ENCODE measurements at places on chromosomes 5 and 9. TPM values are rescaled to one million over a fixed set of nuclear protein-coding genes. Genes with fewer than 3 reads are reported as not detected.

- peak; percentile 96 for DNase-seq
These were observed at the start of gene CXXC5 for GRCh38 chr5:139648205-139649081. TSS of gene CXXC5 (plus strand) at chr5:139648349. CDS start at chr5:139680524, 32,175 bp downstream.

DNA sequence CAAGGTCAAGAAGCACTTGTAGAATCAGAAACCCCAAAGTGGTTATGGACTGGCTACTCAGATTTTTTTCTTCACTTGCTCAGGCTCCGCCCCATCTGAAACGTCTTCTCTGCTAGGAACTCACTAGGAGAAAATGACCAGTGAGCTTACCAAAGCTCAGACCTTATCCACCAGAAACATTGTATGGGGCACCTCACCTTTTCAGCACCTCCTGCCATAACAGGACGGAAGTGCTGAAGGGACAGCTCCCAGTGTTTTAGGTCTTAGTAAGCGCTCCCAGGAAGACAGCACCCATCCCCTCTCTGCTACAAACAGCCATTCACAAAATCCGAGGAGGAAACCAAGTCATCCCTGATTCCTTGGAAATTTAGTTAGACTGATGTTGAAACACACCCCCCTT, 1.2 kb upstream of the GABRA1 start:
- no peak for DNase-seq

GRCh38 chr9:135887585-135888050, 19.7 kb downstream of the CAMSAP1 start:
- peak; percentile 26 for DNase-seq

GRCh38 chr5:73896097-73896496, 270.1 kb downstream of the ARHGEF28 start:
- no peak for DNase-seq

- no peak for DNase-seq
These were observed 153.2 kb upstream of the FBXL7 start for GRCh38 chr5:15346738-15347137.

GRCh38 chr9:108905494-108905893, 28.4 kb downstream of the ELP1 start:
- DNase-seq = no peak

DNA sequence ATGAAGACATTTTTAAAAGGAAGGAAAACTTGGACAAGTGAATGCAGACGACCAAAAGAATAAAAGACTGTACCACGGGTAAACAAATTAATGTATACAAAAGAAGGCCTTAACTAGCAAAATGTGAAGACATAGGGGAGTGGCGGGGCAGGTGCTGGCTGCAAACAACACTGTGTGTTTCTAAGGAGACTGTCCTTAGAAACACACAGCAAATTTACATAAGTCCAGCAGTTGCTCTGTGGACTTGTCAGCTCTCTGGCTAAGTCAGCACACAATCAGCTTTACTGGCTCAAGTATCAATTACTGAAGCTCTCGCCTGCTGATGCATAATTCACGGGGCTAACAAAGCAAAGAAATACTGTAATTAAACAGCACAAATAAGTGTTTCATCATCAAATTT, 24.8 kb downstream of the PTBP3 start:
- DNase-seq = no peak

DNA sequence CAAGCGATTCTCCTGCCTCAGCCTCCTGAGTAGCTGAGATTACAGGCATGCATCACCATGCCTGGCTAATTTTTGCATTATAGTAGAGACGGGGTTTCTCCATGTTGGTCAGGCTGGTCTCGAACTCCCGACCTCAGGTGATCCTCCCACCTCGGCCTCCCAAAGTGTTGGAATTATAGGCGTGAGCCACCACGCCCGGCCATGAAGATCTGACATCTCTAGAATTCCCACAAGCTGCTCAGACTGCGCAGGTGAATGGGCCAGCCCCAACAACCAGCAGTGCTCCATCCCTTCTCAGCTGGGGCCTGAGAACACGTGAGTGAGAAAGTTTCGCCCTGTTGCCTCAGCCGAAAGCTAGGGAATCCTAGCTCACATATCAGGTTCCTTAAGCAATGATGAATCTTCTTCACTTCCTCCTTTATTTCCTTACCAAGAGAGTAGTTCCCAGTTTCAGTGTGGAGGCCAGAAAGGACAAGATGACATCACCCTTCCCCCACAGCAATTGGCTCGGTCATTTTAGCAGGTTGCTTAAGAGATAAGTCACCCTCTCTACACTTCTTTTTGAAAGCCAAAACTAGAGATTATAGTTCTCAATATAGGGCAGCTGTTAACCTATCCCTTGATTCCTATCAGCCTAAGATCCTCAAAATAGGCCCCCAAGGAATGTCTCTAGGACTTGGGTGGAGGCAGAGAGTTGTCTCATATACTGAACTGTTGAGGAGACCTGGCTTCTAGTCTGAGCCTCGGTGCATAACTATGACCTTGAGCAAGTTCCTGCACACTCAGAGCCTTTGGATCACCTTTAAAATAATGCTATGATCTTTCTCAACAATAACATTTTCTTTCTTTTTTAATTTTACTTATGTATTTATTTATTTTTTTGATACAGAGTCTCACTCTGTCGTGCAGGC, 23.9 kb upstream of the PPP2CA start:
- DNase-seq = peak; percentile 34

DNA sequence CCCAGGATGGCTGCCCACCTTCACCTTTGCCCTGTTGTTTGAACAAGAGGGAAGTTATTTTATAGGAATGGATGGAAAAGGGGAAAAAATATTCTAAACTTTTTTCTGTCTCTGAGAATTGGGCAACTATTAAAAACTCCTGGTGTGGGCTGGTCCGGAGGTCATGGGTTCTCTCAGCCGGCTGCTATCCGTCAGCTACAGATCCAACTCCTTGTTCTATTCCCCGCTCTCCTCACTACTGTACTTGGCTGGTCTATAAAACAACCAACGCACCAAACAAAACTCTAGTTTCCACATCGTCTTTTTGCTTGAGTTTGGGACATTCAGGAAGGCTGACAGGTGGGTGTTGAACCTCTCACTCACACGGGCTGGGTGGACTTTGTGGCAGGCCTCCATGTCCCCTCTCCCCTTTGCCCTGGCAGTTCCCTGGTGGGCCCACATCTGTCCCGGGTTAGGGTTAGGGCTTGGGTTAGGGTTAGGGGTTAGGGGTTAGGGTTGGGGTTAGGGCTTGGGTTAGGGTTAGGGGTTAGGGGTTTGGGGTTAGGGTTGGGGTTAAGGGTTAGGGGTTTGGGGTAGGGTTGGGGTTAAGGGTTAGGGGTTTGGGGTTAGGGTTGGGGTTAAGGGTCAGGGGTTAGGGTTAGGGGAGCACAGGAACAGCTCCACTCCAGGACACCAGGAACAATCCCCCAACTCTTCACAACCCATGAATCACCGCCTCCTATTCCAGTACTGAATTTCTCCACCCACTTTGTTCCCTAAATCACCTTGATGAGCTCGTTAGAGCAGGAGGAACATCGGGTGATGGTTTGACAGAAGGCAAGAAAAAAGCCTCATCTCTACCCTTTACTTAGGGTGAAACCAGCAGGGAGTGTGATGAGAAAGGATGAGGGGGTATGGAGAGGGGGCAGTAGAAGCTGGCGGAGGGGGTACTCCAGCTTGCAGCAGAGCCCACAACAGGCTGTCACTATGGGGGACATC, 302.1 kb upstream of the IRX4 start:
- no peak for DNase-seq

- DNase-seq = no peak
These were observed 43.6 kb downstream of the NLN start for GRCh38 chr5:65765582-65765981.

DNA sequence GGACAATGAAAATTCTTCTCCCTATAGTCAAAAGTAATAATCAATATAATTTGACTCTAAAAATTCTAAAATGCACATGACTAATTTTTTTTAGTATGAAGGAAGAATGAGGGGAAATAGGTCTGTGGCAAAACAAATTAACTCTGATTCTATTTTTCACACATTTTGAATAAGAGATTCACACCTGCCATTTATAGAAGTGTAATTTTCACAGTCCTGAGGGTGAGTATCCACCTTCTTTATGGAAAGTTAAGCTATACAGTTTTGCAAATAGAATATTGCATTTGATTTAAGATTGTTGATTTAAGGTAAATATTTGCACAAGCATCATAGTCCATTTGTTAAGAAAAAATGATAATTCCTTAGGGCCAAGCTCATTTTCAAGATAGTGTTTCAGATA, 417.7 kb downstream of the CHSY3 start:
- DNase-seq = no peak

DNA sequence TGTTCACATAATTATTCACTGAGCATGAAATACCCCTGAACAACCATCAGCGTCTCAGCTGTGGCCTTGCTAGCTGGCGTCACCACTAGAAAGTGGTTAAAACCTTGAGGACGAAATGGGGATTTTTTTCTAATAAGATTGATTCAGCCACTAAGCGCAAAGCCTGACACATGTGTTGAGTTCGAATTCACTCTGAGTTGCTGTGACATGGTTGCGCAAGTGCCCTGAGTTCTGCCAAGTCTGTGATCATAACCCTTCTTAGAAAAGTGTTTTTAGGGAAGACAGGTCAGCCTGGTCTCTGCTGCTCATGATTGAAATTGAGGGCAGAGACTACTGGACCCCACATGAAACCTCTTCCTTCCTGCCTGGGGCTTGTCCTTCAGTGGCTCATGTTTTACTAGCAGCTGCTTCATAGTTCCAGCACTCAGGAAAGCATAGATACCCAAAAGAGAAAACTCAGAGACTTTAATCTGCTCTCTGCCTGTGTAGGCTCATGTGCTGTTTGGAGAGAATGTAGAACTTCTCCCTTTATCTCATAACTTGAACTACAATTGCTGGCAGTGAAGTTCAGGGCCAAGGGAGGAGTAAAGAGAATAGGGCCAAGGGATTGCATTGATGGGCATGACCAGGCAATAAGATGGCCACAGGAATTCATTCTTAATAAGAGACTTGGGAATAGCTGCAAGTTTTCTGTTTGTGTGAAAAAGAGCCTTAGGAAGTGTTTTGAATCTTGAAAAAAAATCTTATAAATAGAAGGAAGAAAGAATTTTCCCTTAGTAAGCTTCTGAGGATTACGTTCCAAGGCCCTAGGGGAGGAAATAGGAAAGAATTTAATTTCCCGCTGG, 66.8 kb upstream of the CXCL14 start:
- DNase-seq = no peak

DNA sequence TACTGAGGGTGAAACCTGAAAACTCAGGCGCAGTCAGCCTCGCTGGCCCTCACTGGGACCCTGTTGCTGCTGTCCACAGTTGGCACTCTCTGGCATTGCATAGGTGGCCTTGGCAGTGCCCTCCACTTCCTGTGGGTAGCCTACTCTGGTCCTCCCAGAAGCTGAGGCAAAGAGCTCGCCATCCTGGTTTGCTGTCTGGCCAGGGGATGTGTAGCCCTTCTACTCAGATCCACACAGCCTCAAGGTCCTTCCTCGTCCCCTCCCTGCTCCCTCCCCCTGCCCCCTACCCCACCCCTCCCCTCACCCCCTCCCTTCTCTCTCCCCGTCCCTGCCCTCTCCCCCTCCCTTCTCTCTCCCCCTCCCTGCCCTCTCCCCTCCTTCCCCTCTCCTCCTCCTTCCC, 176.0 kb downstream of the OLFM1 start:
- no peak for DNase-seq

DNA sequence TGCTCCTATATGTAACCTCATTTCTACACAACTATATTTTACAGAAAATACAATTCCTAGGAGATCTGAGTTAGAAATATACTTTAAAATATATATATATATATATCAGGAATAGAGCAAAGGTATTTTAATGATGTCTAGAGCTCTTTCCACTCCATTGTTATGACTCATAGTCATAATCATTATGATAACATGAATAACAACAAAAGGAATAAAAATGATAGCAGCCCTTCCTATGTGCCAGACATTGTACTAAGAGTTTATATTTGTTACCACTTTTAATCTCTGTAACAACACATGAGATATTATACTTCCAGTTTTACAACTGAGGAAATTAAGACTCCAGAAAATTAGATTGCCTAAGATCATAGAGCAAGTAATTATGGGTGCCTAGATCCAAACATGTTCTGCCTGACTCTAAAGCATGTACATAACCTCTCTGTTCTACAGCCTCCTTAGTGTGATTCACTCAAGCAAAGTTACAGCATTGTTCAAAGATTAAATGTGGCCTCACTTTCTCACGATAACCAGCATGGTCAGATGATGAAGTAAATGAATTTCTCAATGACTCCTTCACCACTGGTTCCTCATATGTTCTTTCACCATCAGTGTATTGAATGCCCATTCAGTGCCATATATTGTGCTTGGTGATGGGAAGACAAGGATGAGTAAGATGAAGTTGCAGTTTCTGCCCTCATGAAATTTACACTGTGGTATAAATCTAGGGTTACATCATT, 452.1 kb downstream of the EFNA5 start:
- no peak for DNase-seq

- DNase-seq = no peak
These were observed 348.5 kb downstream of the BNC2 start for GRCh38 chr9:16521868-16522411.

DNA sequence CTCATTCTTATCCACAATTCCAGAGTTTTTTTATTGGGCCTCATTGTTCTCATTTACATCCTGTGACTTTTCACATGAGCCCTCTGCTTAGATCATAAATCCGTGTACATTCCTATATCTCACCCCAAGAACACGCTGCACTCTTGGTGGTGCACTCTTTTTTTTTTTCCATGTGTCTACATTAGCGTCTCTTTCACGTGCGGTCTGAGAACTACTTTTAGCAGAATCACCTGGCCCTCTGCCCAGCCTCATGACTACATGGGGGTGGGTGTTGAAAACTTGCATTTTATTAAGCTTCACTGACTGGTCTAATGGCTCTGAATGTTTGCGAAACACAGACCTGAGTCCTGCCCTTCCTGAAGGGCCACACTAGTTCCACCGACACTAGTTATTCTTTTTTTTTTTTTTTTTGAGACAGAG, 18.6 kb downstream of the C9orf57 start:
- DNase-seq = peak; percentile 78

DNA sequence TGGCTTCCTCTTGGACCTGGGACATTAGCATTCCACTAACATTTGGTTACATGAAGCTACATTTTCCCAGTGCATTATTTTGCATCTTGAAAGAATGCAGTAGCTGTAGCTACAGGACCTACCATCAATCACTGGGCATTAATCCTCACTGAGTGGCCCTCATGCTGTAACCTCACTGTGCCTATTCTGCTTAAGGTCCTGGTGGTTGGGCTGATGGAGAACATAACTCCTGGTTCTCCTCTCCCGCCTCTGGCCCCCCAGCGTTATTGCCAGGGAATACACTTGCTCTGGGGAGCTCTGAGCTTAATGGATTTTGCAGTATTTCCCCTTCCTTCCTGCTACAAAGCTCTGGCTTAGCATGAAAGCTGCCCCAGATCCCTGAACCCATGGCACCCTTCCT, 111.5 kb upstream of the EQTN start:
- no peak for DNase-seq

- no peak for DNase-seq
These were observed 129.3 kb upstream of the LPCAT1 start for GRCh38 chr5:1652873-1653697.

- DNase-seq = peak; percentile 76
These were observed 100.4 kb downstream of the TRIM36 start for GRCh38 chr5:115069087-115069968.

The SLC36A3 gene
- total RNA-seq = not detected

The LEAP2 gene
- total RNA-seq = not detected

The BNC2 gene
- 60.7 TPM for total RNA-seq

The CYLC2 gene
- total RNA-seq = not detected
